ENCODE measurements at places on chromosomes 12 and 14.

DNA sequence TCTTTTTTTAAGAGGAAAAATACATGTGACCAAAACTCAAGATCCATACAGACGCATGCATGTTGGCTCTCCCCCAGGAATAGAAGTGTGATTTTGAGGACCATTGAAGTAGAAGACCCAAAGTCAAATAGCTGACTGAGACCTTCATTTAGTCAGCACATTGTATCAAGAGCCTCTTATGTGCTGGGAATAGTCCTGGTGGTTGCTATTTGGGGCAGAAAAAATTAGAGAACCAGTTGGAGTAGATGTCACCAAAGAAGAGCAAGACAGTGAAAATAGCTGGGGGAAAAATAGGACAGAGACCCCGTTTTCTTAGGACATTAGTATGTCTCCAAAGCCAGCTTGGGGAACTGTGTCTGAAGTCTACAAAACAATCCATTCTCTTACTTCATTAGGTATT lies 93.6 kb downstream of the PELI2 start:
- DNase-seq: peak; percentile 39

- DNase-seq: no peak
Observed at GRCh38 chr14:96364962-96365361, 1.6 kb downstream of the GSKIP start.

DNA sequence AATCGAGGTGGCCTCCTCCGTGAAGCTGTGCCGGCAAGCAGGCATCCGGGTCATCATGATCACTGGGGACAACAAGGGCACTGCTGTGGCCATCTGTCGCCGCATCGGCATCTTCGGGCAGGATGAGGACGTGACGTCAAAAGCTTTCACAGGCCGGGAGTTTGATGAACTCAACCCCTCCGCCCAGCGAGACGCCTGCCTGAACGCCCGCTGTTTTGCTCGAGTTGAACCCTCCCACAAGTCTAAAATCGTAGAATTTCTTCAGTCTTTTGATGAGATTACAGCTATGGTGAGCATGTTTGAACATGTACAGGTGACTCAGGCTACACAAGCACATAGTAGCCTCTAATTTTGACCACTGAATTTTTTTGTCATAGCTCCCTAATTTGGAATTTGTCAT lies 59.7 kb downstream of the ATP2A2 start:
- no peak for DNase-seq

- no peak for DNase-seq
Observed at GRCh38 chr12:45913631-45914030, 76.7 kb downstream of the SCAF11 start.

DNA sequence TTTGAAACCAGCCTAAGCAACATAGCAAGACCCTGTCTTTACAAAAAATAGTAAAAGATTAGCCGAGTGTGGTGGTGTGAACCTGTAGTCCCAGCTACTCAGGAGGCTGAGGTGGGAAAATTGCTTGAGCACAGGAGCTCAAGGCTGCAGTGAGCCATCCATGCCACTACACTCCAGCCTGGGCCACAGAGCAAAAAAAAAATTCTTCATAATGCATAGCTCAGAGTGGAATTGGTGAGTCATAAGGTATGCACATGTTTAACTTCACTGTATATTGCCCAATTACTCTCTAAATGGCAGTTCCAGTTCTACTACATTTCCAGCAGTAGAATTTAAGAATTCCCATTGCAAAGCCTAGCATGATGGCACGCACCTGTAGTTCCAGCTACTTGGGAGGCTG lies 26.8 kb upstream of the CLIP1 start:
- DNase-seq: no peak

DNA sequence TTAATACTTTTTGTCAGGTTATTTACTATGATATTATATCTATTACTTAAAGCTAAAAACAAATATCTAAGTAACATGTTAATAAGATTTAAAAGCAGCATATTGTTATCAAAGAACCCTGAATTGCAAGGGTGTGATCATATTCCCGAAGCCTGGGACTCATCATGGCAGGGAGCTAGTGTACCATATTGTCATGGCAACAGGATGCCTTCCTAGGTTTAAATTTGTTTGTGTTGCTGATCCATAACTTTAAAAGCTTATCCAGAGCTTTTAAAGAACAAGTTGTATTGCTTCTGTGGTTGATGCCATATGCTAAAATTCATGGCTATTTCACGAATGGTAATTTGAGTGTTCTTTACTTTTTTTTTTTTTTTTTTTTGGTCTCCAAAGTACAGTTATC lies 500.5 kb downstream of the NAV3 start:
- DNase-seq: no peak

DNA sequence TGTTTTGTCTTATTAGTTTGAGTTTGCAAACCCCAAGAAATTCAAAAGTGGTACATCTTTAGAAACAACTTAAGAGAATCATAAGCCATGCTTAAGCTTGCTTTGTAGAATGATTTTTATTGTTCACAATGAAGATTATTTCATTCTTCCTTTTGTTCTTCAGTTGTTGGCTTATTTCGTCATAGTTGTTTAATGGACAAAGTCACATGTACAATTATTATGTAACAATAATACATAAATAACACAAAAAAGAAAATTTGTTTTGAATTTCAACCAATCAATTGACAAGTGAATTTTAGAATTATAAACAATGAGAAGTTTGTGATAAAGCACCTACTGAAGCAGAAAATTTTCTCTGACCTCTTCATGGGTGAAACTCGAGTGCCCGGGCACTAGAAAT lies 111.8 kb upstream of the IGF1 start:
- no peak for DNase-seq

DNA sequence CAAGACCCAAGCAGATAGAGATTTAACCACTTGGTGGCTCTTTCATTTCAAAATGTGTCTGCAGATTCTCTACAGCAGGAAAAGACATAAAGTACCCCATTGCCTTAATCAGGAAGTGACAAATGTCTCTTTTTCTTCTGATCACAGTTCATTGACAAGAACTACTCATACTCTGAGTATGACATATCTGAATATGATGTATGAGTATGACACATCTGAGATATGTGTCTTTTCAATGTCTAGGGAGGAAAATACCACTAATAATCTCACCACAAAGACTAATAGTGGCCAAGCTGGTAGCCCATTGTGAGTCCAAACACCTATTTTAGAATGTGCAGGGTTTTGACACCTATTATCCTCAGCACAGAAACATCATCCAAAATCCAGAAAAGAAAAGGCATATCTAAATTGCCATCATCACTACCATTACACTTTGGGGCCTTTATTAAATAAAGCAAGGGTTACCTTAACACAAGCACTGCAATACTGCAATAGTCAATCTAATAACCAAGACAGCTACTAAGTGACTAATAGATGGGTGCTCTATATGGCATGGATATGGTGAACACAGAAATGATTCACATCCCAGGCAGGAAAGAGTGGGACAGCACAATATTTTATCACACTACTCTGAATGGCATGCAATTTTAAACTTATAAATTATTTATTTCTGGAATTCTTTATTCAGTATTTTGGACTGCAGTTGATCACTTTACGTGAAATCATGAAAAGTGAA lies 243.7 kb upstream of the FAR2 start:
- no peak for DNase-seq

- peak; percentile 81 for DNase-seq
Observed at GRCh38 chr12:106303202-106303820, 778 bp downstream of the TCP11L2 start.

GRCh38 chr12:91053951-91054715 lies 3.7 kb downstream of the KERA start:
- peak; percentile 36 for DNase-seq

DNA sequence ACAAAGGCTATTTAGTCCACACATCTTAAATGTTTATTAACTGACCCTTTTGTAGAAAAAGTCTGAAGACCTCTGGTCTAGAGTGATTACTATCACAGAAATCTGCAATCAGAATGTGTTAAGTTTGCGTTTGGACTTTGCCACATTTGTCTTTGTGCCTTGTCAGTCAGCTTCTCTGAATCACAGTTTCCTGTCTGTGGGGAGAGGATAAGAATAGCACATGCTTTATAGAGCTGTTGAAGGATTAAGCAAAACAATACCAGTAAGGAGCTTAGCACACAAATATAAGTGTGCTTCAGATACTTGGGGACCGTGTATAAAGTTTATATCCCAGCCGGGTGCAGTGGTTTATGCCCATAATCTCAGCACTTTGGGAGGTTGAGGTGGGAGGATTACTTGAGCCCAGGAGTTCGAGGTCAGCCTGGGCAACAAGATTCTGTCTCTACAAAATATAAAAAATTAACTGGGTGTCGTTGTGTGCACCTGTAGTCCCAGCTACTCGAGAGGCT lies 63.0 kb upstream of the BTG1 start:
- DNase-seq: no peak

DNA sequence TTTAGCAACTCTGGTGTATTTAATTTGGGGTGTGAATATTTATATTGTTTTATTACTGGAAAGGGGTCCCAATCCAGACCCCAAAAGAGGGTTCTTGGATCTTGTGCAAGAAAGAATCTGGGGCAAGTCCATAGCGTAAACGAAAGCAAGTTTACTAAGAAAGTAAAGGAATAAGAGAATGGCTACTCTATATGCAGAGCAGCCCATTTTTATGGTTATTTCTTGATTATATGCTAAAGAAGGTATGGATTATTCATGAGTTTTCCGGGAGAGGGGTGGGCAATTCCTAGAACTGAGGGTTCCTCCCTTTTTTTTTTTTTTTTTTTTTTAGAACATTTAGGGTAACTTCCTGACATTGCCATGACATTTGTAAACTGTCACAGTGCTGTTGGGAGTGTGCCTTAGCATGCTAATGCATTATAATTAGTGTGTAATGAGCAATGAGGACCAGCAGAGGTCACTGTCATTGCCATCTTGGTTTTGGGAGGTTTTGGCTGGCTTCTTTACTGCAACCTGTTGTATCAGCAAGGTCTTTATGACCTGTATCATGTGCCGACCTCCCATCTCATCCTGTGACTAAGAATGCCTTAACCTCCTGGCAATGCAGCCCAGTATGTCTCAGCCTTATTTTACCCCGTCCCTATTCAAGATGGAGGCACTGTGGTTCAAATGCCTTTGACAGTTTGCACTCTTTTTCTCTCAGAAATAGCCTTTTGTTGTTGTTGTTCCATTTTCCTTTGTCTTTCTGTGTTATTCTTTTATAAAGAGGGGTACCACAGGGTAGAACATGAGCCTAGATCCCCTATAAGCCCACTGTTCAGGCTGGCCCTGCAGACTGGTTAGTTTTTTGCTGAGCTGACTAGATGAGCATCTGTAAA lies 75.5 kb upstream of the DCD start:
- peak; percentile 34 for DNase-seq

DNA sequence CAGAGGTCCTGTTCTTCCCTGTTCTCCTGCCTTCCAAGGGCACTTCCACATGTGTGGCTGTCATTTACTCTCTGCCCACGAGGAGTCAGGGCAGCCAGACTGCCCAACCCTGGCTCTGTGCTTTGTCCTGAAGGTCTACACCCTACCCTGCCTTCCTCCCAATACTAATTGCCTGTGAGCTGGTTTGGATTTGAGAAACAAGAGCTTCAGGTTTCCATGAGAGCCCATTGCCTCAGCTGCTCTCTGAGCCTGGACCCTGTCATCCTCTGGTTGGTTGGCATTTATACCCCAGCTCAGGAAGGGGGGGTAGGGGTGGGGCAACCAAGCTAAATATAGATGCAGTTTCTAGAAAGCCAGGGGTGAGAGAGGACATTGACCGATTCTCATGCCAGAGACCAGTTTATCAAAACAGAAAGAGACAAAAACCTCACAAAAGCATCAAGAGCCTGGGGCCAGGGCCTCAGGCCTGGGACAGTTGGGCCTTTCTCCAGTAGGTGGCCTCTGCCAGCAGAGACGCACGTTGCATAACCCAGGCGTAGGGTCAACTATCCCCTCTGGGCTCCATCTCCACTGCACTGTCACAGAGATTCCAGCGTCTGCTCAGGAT lies 34.5 kb downstream of the VDR start:
- DNase-seq: no peak

DNA sequence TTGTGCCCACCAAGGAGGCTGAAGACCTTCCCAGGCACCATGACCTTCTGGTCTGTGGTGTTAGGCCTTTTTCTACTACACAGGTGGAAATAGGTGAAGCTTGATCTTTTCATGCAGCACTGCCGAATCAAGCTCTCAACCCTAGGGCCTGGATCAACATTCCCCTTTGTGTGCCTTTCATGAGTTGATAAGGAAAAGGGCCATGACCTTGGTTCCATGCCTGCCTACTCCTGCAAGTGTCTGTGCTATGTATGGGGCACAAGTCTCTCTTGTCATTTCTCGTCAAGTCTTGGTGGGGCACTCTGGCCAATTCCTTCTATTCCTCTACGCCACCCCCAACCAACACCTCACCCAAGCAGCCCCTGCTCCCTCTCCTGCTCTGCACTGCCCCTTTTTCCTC lies 154.5 kb downstream of the SLC8A3 start:
- no peak for DNase-seq

- no peak for DNase-seq
Observed at GRCh38 chr12:24728366-24728765, 220.5 kb downstream of the BCAT1 start.

GRCh38 chr12:20494851-20495250 lies 126.5 kb downstream of the PDE3A start:
- DNase-seq: no peak

- DNase-seq: no peak
Observed at GRCh38 chr12:117356048-117356447, 5.4 kb downstream of the NOS1 start.

- DNase-seq: no peak
Observed at GRCh38 chr12:31510034-31510433, 80.9 kb downstream of the DENND5B start.

DNA sequence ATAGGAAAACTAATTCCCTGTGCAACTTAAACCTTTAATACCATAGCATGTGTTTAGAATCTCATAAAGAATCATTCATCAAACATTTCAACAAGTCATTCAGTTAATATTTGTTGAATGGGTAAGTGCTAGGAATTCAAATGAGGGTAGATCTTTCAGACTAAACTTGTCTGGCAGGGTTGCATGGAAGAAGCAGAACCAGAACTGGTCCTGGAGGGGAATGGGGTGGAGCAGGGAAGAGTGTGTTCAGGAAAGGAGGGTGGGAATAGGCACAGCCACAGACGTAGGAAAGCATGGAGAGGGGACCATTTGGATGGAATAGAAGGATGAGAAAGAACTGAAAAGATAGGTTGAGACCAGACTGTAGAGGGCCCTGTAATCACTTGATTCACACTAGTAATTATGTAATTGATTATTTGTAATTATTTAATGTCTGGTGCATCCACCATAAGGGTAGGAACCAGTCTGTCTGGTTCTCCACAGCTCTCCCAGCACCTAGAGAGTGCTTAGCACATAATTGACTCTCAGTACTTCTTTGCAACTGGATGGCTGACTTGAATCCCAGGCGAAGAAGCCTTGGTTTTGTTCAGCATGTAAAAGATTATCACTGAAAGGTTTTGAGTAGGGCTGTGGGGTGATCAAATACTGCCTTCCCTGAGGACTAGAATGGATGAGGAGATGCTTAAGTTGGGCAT lies 3.0 kb upstream of the MAP3K9 start:
- DNase-seq: no peak

All from NCI-H2029 (cell line).